ENCODE measurements at places on chromosomes 6 and 20.

DNA sequence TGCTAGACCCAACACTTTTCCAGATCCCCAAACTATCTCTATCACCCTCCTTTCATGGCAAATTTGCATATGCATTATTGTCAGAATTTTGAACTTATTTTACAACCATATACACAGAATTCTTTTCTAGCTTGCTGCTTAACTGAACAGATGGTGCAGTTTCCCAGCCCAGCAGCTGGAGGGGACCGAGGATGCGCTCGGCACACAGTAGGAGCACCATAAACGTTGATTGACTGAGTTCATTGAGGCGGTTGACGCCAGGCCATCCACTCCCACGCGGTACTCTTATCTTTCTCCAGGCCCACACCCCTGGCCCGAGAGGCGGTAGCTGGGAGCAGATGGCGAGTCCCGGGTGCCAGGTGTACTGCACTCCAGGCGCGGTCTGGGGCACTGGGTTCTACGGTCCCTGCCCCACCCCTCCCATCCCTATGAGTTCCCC is 6.8 kb upstream of the SOX4 start:
- DNase-seq, result no peak

GRCh38 chr20:8215361-8215781 is 83.3 kb downstream of the PLCB1 start:
- DNase-seq, result no peak

DNA sequence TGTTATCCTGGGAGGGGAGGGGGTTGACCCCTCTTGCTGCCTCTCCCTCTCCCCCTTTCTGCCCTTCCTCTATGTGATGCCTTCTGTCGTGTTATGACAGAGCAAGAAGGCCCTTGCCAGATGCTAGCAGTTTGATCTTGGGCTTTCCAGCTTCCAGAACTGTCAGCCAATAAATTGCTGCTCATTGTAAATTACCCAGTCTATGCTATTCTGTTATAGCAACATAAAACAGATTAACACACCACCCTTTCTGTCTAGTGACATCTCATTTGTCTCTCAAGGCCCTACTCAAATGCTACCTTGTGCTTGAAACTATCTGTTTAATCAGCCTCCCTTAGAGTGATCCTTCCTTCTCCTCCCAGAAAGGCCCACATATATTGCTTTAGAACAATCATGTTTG is 16.4 kb upstream of the MAP3K4 start:
- no peak for DNase-seq

DNA sequence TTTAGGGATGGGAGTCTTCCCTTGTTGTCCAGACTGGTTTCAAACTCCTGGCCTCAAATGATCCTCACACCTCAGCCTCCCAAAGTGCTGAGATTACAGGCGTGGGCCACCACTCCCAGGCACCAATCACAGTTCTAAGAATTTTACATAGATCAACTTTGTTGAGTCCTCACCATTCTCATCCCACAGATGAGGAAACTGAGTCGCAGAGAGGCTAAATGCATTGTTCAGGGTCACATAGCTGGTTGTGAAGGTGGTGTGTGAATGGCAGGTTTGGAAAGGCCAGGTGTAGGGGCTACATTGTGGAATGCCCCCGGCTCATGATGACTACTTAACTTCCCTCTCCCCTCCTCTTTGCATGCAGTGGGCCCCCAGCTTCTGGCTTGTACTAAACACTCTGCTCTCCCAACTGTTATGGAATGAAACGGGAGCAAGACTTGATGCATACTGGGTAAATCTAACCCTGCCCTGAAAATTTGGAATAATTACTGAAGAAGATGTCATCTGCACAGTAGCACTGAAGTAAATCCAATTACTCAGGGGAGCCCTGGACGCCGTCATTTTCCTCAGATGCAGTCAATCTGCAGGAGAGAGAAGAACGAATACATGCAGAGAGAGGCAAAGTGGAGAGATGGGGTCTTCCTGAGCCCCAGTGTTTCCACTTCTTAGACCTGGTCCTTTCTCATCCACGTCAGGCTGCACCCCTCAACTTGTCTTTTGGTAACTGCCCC is 102.3 kb upstream of the ZNF217 start:
- no peak for DNase-seq

DNA sequence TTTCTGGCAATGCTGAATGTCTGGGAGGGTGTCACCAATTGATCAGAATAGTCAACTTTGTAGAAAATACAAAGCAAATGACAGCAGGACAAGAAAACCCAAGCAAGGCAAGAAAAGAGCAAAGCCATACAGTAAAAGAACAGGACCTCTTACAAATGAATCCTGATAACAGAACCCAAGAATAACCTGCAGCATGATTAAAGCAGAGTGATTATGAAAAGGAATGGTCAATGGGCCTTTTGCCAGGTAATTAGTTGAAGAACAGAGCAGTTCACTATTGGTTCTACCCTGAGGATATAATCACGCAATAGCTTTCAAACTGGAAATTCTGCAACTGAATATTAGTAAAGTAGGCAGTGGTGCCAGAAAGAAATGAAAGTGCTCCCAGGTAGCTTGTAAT is 319.8 kb downstream of the FRK start:
- no peak for DNase-seq

GRCh38 chr6:110980227-110980626 is 1.6 kb upstream of the RPF2 start:
- DNase-seq, result no peak

- no peak for DNase-seq
Observed at GRCh38 chr6:33684983-33685382, 26.5 kb downstream of the UQCC2 start.

- DNase-seq, result no peak
Observed at GRCh38 chr6:7828124-7828523, 82.5 kb downstream of the TXNDC5 start.

DNA sequence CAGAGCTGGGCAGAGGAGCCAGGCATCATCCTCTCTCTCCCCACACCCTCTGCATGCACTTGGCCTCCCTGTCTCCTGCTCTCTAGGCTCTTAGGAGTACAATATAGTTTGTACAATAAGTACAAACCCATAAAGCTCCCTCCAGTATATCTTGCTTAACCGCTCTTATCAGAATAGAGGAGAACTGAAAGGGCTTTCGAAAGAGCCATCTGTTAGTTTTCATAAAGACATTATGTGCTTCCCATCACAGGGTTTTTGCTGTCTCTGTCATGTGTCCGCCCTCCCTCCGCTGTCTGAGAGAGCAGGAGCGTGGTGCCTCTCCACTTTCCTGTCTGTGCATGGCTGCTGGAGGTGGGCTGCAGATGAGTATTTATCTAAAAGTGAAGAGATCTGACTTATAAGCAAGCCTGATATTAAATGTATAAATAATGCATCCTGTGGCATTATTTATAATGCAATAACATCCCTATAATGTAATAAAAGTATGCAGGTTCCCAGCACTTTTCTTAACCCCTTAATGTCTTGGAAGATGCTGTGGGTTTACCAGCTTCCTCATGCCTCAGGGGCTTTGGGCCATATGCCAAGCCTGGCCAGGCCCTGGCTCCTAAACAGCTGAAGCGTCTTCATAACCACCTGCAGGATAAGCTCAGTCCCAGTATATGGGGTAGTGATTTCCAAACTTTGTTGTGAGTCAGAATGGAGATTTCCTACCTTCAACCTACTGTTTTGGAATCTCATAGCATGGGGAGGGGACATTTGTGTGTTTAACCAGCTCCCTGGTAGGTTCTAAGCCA is 297.1 kb downstream of the DHX35 start:
- no peak for DNase-seq

DNA sequence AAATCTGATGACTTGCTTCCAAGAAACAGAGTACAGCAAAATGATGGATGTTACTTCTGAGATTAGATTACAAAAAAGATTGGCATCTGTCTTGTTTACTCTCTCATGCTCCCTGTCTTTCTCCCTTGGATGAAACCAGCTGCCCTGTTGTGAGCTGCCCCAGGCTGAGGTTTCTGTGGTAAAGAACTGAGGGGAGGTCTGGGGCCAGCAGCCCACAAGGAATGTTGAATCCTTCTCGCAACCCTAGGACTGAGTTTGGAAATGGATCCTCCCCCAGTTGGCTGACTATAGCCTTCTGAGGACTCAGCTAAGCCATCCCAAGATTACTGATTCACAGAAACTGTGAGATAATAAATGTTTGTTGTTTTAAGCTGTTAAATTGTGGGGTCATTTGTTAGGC is 5.6 kb upstream of the HECA start:
- DNase-seq, result no peak

DNA sequence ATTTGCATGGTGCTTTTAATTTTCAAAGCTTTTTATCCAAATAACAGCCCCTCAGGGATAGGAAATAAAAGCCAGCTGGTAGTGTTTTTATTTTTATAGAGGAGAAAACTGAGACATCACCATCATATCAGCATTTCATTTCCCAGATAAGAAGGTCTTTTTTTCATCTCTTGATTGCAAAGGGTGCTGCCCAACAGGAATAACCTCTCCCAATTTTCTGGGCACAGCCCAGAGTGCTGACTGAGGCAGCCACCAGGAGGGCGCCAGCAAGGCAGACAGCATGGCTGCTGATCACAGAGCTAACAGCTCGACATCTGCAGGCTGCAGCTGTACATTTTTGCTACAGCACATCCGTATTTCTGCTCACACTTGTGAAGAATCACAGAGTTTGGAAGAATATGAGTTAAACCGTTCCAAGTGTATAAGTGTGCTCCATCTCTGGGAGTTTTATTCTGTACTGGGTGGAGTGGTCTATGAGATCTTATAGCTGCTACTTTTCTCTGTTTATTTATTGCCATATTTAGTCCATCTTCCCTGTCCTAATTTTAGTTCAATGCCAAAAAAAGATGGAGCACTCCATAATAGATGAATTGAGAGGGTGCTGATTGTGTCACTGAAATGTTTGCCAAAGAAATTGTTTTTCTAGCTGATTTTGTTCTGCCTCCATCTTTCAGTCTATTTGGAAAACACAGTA is 85.5 kb upstream of the C20orf144 start:
- no peak for DNase-seq

GRCh38 chr6:64504503-64504902 is 868.9 kb downstream of the PHF3 start:
- no peak for DNase-seq

- no peak for DNase-seq
Observed at GRCh38 chr6:157711060-157711459, 112.0 kb upstream of the SNX9 start.

DNA sequence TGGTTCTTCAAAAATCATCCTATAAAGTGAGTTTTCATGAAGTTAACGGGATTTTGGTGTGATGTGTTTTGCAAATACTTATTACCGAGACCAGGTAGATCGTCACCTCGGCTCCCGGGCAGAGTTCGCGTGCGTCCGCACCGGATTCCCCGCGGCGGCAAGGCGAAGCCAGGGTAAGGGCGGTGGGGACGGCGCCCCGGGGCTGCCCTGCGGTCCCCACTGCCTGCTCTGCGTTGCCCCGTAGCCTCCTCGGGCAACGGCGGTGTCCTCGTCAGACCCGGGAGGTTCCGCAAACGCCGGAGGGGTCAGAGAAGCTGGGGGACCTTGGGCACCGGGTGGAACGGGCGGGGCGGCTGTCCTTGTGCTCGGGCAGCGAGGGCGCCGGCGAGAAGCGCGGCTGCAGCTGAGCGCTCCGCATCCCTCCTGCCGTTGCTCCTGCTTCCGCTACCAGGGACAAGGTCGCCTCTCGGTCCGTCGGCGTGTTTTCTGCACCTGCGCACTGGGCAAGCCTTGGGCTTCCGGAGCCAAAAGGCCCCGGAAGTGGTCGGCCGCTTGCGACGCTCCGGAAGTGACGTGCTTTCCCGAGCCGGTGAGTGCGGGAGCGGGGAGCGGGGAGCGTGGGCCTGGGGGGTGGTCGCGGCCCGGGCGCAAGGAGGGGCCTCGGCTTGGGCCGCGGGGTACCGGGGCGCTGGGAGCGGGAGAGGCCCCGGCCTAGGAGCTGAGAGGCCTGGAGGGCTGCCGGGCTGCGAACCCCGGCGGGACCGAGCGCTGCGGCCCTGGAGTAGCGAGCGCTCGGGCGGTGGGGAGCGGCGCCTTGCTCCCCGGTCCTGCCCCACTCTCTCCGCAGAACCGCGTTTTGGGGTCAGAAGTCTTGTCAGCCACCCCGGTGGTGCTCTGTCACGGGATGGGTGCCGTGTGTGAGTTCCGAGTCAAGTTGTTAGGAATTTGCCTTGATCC is at the start of gene MTG2:
TSS of gene MTG2 (plus strand) at position 560 of the 957 bp plus-strand sequence. CDS start 10,393 bp downstream, outside the sequence.
- peak; percentile 97 for DNase-seq

DNA sequence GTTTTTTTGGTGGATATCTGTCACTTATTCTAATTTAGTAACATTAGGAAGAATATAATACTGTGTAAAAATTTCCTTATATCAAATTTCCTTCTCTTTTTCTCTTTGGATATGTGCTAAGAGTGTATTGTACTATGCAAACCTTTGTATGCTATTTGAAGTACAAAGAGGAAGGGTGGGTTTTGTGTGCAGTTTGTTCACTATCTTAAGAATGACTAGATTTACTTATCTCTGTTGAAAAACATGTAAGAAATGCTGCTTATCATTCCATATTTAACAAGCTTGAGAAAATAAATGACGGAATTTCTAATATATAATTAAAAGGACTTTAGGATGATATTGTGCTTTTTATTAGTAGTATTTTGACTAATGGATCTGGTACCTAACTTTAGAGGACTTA is 13.1 kb downstream of the CD2AP start:
- DNase-seq, result no peak

DNA sequence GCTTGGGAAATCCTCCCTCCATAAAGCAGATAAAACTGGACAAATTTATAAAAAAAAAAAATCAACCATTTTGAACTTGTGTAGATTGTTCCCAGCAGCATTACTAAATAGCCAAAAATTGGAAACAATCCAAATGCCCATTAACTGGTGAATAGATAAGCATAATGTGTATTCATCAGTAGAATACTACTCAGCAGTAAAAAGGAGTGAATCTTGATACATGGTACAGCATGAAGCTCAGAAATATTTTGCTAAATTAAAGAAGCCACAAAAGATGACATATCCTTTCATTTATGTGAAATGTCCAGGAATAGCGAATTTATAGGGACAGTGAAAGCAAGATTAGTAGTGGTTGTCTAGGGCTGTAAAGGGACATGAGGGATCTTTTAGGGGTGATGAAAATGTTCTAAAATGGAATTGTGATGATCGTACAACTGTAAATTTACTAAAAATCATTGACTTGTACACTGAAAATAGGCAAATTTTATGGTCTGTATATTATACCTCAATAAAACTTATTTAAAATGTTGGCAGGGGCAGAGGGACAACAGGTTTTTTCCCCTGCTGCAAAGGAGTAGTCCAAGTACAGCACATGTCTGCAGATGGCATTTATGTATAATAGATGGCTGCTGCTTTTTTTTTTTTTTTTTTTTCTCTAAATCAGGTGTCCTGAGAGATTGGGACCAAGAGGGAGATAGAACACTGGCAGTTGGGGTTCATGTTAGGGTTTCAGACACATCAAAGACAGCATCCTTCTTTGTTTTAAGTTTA is 59.5 kb downstream of the CBFA2T2 start:
- no peak for DNase-seq

Data from Right ventricle myocardium superior (tissue), 1 donor.